ENCODE measurements at places on chromosomes 4 and X.

- DNase-seq: no peak
Measured at GRCh38 chr4:112144546-112145325, 518 bp upstream of the FAM241A start.

GRCh38 chrX:51975811-51976210, 82.4 kb downstream of the MAGED1 start:
- no peak for DNase-seq

- DNase-seq: no peak
Measured at GRCh38 chr4:56511098-56511497, 5.5 kb downstream of the ARL9 start.

DNA sequence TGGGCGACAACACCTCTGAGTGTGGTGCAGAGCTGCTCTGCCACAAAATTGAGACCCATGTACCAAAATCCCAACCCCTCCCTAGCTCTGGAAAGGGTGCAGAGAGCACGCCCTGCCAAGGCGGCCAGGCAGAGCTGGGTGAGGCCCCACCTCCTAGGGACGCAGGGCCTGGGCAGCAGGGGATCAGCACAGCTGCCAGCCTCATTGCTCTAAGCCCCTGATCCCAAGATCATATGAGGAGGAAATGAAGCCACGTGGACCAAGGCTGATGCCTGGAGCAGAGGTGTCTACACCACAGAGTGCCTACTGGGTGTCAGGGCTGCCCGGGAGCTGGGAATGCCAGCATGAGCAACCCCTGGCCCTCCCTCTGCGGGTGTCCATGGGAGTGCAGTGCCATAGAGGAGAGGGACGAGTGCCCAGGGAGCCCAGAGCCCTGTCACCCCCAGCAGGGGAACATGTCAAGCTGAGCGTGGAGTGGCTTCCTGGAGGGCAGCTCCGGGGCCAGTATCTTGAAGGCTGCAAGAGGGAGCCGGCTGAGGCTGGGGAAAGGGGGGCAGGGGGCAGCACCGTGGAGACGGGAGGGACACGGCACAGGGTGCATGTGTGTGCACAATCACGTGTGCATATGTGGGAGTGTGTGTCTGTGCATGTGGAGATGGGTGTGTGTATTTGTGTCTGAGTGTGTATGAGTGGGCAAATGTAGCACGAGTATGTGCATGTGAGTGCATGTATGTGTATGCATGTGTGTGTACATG, 63.9 kb upstream of the PSAPL1 start:
- no peak for DNase-seq

GRCh38 chr4:3668825-3669552, 97.2 kb upstream of the ADRA2C start:
- DNase-seq: no peak

DNA sequence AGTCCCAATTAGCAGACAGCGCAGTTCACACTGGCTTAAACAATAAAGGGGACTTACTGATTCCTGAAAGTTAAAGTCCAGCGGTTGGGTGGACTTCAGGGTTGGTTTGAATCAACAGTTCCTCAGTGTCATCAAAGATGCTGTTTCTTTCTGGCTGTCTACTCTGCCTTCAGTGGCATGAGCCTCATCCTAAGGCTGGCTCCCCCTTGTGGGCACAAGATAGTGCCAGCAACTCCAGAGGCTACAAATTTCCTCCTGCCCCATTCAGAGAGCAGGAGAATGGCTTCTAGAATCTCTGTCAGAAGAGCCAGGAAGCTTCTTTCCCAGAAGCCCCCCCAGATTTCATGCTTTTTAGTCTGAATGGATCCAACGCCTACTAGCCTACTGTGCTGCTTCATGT, 82.4 kb upstream of the MTM1 start:
- peak; percentile 54 for DNase-seq

DNA sequence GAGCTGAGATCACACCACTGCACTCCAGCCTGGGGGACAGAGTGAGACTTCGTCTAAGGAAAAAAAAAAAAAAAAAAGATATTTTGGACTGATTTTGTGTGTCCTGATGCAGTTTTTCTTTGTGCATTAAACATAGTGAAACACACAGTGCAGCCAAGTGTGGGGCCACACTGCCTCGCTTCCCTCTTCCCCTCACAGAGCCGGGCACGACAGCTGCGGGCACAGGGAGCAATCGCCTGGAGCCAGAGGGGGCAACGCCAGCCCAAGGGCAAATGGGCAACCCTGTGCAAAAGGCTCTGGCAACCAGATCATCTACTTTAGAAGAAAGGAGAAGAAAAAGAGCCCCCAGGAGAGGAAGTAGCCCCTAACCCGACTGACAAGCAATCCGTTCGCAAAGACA, 13.5 kb upstream of the CCNQ start:
- no peak for DNase-seq

- peak; percentile 49 for DNase-seq
Measured at GRCh38 chrX:136250191-136251040, 784 bp downstream of the MAP7D3 start.
